Ascending aorta (tissue), 2 donors: ENCODE measurements at places on chromosomes 6 and 20. TPM values are rescaled to one million over a fixed set of nuclear protein-coding genes. Genes with fewer than 3 reads are reported as not detected.

IGF2R gene
- total RNA-seq: 104 TPM

TP53TG5 gene
- not detected for total RNA-seq

SYNDIG1 gene
- 13.7 TPM for total RNA-seq

GSTA2 gene
- total RNA-seq: not detected

FBXO30 gene
- total RNA-seq: 1.2 TPM

TMEM170B gene
- 0.53 TPM for total RNA-seq

GINM1 gene
- 36.4 TPM for total RNA-seq

CCN6 gene
- total RNA-seq: not detected

GPR63 gene
- 0.85 TPM for total RNA-seq

GLP1R gene
- not detected for total RNA-seq

C20orf202 gene
- not detected for total RNA-seq

TMEM14A gene
- total RNA-seq: 11.9 TPM

SSTR4 gene
- not detected for total RNA-seq

NRSN1 gene
- not detected for total RNA-seq

MATN4 gene
- total RNA-seq: 0.21 TPM

SLC22A7 gene
- 1.8 TPM for total RNA-seq

TFAP2C gene
- 4.9 TPM for total RNA-seq

SNX3 gene
- 112 TPM for total RNA-seq

NOTCH4 gene
- total RNA-seq: 198 TPM

DNA sequence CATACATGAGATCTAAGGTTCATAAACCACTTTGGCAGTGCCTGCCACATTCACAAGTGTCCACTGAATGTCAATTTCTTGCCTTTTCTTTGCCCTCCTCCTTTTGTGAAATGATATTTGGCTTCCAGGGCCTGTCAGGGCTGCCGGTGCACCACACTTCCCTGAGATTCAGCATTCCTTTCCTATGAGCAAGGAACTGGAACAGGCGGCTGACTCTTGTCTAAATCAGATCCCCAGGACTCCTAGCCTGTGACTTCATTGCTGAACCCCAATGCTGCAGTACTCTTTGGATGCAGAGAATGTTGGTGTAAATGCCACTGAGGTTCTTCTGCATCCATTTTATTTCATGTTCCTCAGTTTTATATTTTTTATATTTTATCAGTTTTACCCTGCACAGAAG lies 172.2 kb downstream of the ARID1B start:
- DNase-seq: no peak

GRCh38 chr6:119090256-119090655 lies 11.8 kb upstream of the FAM184A start:
- no peak for DNase-seq

- no peak for DNase-seq
Observed at GRCh38 chr6:139530561-139530960, 156.1 kb upstream of the CITED2 start.

DNA sequence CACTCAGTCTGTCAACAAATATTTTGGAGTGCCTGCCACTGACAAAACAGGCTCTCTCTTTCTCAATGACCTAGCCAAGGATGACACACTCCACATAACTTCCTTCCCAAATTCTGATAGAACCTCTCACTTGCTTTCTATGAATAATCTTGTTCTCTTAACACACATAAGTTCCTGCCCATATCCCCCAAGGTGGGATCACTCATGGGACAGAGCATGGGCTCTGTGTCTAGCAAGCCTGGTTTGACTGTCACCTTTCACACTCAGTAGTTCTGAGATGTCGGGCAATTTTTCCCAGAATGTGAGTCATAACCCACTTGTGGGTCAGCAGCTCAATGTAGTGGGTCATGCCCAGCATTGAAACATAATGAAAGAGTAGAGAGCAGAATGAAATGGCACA lies 78.1 kb downstream of the LRFN2 start:
- DNase-seq: no peak

DNA sequence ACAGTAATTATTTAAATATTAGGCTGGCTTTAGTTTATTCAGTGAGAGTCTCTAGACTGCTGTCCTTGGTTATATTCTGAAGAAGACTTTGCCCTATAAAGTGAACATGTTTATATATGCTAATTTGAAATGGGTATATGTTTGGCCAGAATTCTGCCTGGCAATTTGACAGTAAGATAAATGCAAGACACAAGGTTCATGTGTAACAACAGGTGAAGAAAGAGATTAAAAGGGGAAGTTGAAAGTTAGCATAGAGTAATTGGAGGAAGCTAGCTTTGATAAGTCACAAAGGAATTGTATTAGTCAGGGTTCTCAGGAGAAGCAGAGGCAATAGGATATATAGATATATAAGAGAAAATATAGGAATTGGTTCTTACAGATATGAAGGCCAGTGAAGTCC lies 191.4 kb downstream of the CENPW start:
- no peak for DNase-seq

- no peak for DNase-seq
Observed at GRCh38 chr6:53041356-53041755, 23.8 kb upstream of the FBXO9 start.

GRCh38 chr6:63730311-63730710 lies 94.7 kb downstream of the PHF3 start:
- no peak for DNase-seq

DNA sequence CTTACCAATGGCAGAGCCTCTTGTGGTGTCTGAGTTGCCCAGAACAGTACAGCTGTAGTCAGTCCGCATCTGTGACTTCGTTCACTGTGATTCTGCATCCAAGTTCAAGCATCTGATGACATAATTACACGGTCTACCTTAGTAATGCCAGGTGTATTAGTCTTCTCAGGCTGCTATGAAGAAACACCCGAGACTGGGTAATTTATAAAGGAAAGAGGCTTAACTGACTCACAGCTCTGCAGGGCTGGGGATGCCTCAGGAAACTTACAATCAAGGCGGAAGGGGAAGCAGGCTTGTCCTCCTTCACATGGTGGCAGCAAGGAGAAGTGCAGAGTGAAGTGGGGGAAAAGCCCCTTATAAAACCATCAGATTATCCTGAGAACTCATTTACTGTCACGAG lies 163.9 kb upstream of the SULF2 start:
- DNase-seq: no peak

- no peak for DNase-seq
Observed at GRCh38 chr6:90393232-90393884, 96.7 kb upstream of the BACH2 start.

GRCh38 chr20:61539706-61540360 lies 287.8 kb downstream of the CDH4 start:
- no peak for DNase-seq

GRCh38 chr6:138485005-138485545 lies 14.2 kb downstream of the NHSL1 start:
- DNase-seq: no peak

- DNase-seq: no peak
Observed at GRCh38 chr20:3869839-3870634, 19.1 kb upstream of the PANK2 start.

DNA sequence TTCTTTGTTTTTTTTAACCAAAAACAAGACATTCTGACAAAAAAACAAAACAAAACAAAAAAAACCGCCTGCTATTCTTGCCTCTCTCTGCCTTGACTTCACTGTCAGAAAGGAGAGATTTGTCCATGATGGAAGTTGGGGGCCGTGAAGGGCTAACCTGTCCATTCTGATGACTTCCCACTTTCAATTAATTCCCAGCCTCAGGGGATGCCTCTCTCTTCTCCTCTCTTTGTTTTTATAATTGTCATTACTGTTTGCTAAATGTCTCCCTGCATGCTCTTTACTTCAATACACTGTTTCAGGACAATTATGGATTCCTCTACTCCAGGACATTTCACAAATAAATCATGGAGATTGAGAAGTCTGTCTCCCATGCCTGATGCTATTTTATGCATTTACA lies 130.5 kb upstream of the CNR1 start:
- no peak for DNase-seq

GRCh38 chr20:52207020-52207810 lies 15.6 kb upstream of the ZFP64 start:
- DNase-seq: no peak

DNA sequence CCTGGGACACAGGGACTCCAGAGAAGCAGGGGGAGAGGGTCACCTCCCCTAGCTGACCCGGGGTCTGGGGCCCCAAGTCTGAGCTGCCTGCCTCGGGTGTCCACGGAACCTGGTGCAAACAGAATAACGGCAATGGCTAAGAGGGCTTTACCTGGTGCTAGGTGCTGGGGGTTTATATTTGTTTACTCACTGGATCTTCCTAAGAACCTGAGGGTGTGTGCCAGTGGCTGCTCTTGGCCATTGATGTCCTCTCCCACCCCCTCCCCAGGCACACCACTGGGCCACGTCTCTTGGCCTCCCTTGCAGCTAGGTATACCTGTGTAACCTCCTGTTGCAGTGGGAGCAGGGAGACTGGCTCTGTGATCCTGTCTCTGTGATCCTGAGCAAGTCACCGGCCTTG lies 157.9 kb upstream of the MLN start:
- DNase-seq: no peak

DNA sequence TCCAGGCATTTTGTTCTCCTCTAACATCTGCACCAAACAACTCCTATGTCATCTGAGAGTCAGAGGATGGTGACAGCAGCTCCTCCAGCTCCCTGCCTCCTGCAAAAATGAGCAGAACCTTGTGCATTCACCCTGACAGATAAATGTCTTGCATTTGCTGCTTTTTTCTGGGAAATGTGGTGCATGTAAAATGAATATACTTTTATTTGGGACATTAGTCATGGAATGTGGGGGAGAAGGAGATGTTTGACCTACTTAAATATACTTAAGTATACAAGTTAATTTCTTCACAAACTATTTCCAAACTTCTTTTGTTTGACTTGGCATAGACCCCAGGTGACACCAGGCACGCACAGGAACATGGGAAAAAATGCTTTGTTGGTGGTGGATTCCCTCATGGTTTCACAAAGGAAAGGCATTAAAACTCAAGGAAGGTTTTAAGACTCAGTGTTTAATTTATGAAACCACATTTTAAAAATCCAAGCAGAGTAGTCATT lies 181.8 kb upstream of the MCHR2 start:
- no peak for DNase-seq

DNA sequence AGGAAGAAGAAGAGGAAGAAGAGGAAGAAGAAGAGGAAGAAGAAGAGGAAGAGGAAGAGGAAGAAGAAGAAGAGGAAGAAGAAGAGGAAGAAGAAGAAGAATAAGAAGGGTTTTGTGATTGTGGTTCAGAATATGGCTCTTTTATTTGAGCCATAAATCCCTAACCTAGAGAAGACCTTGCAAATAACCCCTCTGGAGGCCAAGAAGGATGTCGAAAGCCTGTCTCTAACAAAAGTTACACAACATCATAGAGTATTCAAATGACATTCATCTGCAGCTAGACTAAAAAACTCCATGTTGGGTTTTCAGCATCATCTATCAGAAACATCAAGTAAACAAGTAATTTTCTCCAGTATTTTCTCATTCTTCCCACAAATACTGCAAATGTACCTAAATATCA lies 100.9 kb downstream of the RNASET2 start:
- DNase-seq: no peak

- DNase-seq: no peak
Observed at GRCh38 chr20:24465730-24466129, 3.7 kb upstream of the SYNDIG1 start.

GRCh38 chr6:55869674-55870073 lies 5.7 kb downstream of the BMP5 start:
- no peak for DNase-seq

GRCh38 chr6:72084992-72085569 lies 198.7 kb downstream of the RIMS1 start:
- no peak for DNase-seq

- no peak for DNase-seq
Observed at GRCh38 chr6:20620043-20620442, 85.8 kb downstream of the CDKAL1 start.

- DNase-seq: no peak
Observed at GRCh38 chr6:27505209-27506027, 32.5 kb upstream of the ZNF184 start.

DNA sequence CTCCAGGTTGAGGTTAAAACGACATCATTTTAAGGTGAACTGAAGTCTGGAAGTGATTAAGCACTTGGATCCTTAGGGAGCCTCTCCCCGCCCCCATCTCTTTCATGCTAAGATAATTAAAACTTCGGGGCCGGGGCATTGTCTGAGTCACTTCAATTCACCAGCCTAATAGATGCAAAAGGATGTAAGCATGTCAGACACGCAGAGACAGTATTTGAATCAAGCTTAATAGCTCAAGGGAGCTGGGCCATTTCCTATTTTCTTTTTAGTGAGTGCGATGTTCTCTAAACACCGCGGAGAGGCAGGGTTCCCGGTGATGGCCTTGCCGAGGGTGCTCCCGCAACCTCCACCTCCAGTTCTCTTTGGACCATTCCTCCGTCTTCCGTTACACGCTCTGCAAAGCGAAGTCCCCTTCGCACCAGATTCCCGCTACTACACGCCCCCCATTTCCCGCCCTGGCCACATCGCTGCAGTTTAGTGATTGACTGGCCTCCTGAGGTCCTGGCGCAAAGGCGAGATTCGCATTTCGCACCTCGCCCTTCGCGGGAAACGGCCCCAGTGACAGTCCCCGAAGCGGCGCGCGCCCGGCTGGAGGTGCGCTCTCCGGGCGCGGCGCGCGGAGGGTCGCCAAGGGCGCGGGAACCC lies 516 bp upstream of the IRF4 start:
- DNase-seq: no peak

GRCh38 chr6:86723729-86724128 lies 213.6 kb upstream of the HTR1E start:
- DNase-seq: no peak

- DNase-seq: no peak
Observed at GRCh38 chr20:3646067-3646440, 17.1 kb downstream of the GFRA4 start.

- no peak for DNase-seq
Observed at GRCh38 chr6:2197984-2198383, 47.4 kb downstream of the GMDS start.

DNA sequence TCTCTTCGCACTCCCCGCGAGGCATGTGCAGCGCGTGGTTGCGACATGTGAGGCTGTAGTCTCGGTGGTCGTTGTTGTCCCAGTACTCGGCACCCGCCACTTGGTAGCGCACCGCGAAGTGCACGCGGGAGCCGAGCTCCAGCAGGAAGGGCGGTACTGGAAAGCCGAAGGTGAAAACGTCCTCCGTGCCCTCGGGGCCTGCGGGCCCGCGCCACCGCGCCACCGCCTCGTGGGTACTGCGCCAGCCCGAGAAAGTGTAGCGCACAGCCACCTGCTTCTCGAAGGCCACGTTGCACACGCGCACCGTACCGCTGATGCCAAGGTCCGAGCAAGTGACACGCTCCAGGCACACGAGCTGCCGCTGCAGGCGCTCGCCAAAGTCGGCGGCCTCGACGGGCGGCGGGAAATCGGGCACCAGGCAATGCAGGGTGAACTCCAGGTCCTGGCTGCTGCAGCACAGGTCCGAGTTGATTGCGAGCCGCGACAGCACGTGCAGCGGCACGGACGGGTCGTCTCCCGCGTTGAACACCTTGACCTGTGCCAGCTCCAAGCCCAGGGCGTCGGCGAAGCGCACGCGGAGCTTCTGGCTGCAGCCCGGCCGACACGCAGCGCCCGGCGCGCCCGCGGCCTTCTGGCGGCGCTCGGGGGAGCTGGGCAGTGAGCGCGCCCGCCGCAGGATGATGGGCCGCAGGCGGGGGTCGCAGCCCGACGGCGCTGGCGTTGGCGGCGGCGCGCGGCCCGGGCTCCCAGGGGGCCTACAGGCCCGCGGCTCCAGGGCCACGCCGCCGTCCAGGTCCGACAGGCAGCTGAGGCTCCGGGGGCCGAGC lies 840 bp downstream of the PPP1R3D start:
- no peak for DNase-seq
